ENCODE measurements at places on chromosomes 3 and 15.

DNA sequence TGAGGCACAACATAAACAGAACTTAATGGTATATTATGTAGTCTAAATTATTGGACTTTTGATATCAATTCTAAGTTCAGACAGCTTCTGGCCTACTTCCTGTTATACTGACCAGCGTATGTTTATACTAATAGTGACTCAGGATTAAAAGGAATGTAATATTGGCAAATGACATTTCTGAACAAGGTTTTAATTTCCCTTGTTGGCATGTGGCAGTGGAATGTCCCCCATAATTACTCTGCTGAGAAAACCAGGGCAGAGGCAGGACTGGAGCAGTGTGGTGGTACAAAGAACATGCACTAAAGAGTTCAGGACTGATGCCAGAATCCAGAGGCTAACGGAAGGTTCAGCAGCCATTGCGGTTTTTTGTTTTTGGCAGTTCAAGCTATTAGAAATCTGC lies 184.0 kb downstream of the KCNAB1 start:
- DNase-seq, result no peak

GRCh38 chr3:134149286-134149685 lies 101.4 kb downstream of the RYK start:
- no peak for DNase-seq

DNA sequence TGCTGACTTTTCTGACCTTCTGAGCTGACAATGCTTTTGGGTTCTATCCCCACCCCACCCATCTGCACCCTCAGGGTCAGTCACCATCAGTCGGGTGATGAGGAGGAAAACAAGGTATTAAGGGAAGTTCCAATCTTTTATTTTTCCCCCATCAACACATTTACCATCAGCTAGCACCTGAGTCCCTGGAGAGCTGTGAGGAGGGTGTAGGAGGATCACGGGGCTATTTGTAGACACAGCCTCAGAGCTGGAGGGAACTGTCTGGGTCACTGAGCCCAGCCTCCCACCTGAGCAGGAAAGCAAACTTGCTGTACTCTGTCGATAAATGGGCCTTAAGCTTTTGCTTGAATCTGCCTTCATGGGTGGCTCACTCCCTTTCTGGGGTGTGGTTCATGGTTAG lies 24.8 kb upstream of the ZFAND6 start:
- no peak for DNase-seq

- peak; percentile 21 for DNase-seq
Observed at GRCh38 chr3:47324278-47324865, 41.6 kb downstream of the KLHL18 start.

GRCh38 chr3:113218011-113218680 lies 6.8 kb downstream of the BOC start:
- DNase-seq, result no peak

DNA sequence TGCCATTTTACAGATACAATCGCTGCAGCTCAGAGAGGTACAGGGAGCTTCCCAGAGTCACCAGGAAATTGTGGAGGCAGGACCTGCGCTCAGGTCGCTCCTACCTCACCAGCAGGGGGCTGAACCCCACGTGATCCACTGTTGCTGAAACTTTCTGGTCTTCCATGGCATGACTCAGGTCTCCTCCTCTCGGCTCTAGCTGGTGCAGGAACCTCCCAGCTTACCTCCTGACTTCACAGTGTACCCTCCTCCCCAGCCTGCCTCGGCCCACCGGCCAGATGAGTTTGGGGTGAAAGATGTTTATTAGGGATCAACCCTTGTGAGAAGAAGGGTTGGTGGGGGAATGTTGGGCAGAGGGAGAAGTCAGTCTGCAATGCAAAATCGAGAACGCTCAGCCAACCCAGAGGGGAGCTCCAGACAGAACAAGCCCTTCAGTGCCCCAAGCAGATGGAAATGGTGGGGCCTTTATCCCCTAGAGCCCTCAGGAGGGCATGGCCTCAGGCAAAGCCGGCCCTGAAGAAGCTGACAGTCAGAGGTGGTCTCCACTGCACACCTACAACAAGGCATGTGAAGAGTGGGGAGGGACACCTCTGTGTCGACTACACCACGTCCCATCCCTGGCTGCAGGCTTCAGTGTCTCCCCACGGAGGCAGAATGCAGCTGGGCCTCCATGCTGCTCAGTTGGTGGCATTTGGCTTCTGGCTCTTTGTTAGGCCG lies 118.6 kb upstream of the PRR20G start:
- DNase-seq, result no peak

DNA sequence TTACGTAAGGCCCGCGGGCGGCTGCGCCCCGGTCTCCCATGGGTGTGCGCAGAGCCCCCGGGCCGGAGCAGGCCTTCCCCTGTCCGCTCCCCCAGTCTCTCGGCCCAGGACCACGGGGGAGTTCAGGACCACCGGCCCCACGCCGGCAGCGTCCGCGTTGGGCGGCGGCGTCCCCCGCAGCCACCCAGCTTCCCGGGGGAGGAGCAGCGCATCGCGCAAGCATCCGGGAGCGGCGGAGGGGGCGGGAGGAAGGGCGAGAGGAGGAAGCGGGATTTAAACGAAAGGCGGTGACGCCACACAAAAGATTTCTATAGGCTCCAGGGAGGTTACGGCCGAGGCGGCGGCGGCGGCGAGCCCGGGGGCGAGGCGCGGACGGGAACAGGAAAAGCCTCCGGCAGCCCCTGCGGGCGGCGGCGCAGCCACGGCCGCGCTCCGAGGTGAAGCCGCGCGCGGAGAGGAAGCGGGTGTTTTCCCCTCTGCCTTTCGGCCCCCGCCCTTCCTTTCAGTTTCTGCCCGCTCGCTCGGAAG lies at the start of gene TLNRD1:
Gene TLNRD1 (plus strand): TSS at position 300 of the 528 bp plus-strand sequence. CDS start 1,349 bp downstream, outside the sequence.
- peak; percentile 96 for DNase-seq

DNA sequence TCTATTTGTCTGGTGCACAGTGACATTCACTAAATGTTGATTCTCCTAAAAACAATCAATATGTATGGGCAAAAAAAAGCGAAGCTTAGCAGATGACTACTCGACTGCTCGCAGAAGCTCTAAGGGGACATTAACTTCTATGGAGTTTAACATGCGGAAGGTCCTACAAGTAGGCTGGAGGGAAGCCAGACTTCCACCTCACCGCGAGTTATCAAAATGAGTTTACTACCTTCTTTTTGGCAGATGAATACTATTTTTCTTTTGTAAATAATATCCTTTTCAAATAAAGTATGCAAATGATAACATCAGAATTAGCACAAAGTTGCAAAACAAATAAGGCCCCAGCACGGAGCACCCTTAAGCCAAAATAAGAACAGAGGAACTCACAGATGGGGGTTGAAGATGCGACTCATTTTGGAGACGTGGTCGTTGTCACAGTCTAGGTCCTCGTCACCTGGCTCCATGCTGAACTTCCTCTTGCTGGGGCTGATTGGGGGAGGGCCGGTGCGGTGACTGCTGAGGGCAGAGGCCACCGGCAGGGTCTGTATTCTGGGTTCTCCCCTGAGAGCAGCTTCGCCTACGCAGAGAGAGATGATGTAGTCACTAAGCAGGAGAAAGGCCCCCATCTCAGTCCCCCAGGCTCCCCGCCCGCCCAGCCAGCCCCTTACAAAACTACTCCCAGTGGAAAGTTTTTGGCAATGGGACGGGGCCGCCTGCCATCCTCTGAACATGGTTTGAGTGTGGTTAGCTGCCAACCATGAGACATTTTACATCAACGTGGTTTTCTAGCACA lies 42.1 kb downstream of the VGLL4 start:
- DNase-seq, result no peak

GRCh38 chr3:43320288-43320687 lies 33.9 kb downstream of the SNRK start:
- no peak for DNase-seq

GRCh38 chr3:174737966-174738365 lies 121.2 kb upstream of the NAALADL2 start:
- DNase-seq, result no peak

- DNase-seq, result no peak
Observed at GRCh38 chr3:175007306-175007705, 148.2 kb downstream of the NAALADL2 start.

GRCh38 chr3:32404714-32405113 lies 13.1 kb downstream of the CMTM7 start:
- no peak for DNase-seq

DNA sequence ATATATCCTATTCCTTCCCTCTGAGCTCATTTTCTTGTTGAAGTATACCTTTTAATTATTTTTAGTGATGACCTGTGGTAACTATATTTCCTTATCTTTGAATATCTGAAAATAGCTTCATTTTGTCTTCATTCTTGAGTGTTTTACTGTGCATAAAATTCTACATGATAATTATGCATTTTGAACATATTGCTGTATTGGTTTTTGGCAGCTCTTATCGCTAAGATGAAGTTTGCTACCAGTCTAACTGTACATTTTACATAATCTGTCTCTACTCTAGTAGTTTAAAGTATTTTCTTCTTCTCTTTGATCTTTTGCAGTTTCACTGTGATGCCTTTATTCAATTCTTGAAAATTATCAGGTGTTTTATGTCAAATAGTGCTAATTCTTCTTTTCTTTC lies 189.5 kb downstream of the ISL2 start:
- no peak for DNase-seq

DNA sequence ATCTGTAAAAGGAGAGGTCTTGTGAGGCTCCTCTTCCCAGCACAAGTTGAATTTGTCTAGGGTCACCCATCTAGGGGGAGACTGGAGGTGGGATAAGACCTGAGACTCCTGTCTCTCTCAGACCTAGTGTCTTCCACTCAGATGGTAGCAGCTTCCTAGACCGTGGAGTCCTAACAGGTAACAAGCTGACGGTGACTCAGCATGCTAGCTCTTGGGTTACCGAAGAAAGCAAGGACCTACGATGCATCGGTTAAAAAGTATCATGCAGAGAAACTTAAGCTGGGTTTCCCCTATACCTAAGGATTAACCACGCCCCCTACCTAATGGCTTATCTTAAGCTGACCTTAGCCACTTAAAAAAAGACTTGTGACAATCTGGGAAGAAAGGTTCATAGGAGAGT lies 7.6 kb downstream of the LRRN1 start:
- DNase-seq, result no peak

- no peak for DNase-seq
Observed at GRCh38 chr3:106032479-106032878, 163.7 kb upstream of the CBLB start.

GRCh38 chr3:15936312-15936711 lies 138.5 kb upstream of the ANKRD28 start:
- no peak for DNase-seq

GRCh38 chr3:101281521-101282030 lies 38.8 kb downstream of the IMPG2 start:
- DNase-seq, result no peak

- DNase-seq, result no peak
Observed at GRCh38 chr15:51874751-51875644, 45.5 kb downstream of the TMOD3 start.

DNA sequence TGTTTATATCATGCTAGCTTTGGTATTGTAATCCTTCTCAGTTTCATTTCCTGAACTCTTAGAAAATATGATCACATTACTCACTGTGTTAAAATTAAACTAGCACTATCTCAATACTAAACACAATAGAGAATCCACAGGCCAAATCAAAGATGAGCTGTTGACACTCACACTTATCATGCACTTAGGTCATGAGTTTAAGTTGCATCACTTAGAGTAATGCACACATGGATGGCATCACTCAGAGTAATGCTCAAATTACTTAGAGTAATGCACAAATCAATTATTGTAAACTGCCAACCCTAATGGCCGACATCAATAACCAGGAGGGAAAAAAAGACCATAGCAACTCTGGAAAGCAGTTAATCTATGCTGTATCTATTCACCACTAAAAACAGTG lies 40.0 kb upstream of the MCF2L2 start:
- no peak for DNase-seq
